CD4-positive, alpha-beta T cell treated with Interleukin-2 at 100 ng/mL for 4 hours (primary cell): ENCODE measurements at places on chromosomes 5 and 9.

- no peak for DNase-seq
These were observed 326.1 kb downstream of the NSG2 start for GRCh38 chr5:174371600-174372094.

DNA sequence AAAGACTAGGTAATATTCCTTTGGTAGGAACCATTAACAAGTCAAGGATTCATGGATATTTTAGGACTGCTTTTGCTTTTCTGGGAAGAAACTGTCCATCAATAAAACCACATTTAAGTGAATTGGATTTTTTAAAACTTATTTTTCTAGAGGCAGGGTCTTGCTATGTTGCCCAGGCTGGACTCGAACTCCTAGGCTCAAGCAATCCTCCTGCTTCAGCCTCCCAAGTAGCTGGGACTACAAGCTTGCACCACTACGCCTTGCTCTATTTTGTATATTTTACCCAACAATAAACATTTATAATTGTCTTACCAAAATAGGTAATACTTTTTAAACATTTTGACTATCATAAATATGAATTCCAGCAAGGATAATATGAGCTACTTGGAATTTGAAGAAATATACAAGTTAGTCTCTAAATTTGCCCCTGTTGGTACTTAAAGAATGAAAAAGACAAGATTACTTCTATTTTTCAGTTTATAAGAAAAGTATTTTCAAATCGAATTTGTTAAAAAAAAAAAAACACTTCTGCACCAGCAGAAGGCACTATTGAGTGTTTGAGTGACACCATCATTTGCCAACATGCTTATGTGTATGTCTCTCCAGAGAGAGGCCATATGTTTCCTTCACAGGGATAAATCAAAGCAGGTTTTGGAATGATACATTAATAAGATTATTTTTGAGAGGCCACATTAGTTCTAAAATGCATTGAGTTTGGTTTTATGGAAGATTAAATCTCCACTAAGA lies 60.0 kb upstream of the CARTPT start:
- no peak for DNase-seq

GRCh38 chr9:2465921-2466460 lies 155.6 kb upstream of the VLDLR start:
- DNase-seq: no peak

- DNase-seq: no peak
These were observed 160.6 kb downstream of the COL23A1 start for GRCh38 chr5:178429491-178430185.

DNA sequence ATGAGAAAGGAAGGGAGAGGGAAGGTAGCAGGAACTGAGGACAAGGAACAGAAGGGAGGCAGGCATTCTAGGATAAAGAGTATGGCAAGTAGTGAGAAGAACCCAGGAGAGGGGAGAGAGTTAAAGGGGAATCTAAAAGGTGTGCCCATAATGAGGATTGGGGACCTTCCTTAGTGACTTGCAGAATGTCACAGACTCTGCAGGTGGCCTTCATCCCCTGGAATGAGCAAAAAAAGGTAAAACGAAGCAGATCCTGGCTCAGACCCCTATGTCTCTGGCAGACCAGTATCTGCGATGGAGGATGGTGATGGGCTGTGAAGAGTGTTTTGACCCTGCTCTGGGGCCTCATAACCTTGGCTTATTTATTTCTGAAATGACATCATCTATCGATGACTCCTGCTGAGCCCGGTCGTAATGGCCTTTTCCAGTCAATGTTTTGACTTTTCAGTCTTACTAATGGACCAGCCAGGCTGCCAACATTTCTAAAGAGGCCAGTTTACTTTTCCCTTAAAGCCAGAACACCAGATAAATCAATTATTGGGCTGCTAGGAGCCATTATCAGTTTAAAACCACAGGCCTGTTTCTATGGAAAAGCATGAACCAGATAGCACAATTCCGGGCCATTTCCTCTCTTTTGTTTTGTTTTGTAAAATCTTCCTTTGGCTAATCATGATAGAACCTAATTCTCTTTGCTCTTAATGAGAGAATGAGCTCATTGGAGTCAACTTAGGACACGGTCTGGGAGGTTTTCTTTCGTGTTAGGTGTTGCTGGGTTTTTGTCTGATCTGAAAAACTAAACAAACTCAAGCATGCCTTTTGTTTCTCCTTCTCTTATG lies 3.1 kb downstream of the TMOD1 start:
- DNase-seq: no peak

DNA sequence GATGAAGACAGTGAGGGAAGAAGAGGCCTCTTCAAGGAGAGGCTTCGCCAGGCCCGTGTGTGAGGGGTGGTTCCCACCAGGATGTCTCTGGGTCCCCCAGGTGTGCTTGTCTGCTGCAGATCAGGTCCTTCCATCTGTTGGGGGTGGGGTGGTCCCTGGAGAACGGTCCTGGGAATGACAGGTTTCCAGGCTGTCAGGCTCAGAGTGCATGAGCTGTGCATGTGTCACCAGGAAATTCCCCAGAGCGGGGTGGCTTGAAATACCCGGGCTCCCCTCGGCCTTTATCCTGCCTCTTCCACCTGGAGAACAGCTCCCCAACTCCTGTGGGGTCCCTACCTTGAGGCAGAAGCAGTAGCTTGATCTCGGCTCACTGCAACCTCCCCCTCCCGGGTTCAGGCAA lies 118.8 kb downstream of the GAPVD1 start:
- DNase-seq: no peak

GRCh38 chr5:121695307-121695706 lies 156.4 kb upstream of the FTMT start:
- no peak for DNase-seq

GRCh38 chr5:80793354-80793753 lies 138.6 kb upstream of the DHFR start:
- no peak for DNase-seq

DNA sequence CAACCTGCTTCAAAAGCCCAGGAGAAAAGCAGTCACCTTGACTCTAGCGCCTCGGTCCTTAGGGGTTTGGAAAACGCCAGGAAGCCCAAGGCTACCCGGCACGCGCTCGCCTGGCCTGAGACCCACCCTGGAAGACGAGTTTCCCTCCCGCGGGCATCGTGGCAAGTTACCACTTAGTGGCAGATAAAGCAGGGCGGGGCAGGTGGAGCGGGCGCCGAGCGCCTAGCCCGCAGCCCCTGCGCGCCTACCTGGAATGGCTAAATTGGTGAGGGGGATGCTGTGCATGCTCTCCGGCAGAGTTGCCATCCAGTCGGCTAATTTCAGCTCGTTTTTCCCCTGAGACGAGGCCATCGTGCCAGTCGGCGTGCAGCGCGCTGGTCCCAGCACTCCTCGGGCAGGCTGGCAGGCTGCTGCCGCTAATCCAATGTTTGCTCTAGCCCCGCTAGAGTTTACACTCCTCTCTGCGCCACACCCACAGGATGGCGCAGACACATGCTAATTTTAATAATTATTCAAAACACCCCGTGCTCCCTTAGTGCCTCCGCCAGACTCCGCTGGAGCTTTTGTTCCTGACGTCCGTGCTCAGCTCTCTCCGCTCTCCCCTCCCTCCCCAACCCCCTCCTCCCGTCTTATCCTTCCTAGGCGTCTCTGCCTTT lies at the start of gene PLCXD3:
Gene PLCXD3 (minus strand): TSS at position 426 of the 656 bp plus-strand sequence. CDS start 75 bp downstream, at position 351.
- DNase-seq: no peak

GRCh38 chr9:127907867-127908659 lies 8.7 kb upstream of the ST6GALNAC6 start:
- no peak for DNase-seq

- DNase-seq: no peak
These were observed 77.9 kb upstream of the BARHL1 start for GRCh38 chr9:132504488-132504887.

DNA sequence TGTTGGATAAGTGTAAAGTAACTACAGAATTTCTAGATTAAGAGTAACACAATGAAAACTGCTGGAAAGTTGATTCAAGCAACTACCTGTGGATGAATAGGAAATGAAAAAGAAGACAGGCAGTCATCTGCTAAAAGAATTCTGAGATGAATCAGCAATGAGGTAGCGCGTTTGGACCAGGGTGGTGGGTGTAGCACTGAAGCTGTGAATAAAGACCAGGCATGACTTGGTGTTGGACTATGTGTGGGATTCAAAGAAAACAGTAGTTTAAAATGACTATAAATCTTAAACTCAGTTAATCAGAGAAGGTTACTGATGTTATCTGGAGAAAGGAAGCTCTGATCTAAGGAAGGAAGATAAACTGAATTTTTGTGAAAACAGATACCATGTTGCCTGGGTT lies 159.8 kb downstream of the FBN2 start:
- DNase-seq: no peak
